Posterior vena cava (tissue), 2 donors: ENCODE measurements at places on chromosomes 7 and 10. TPM values are rescaled to one million over a fixed set of nuclear protein-coding genes. Genes with fewer than 3 reads are reported as not detected.

Gene FFAR4
- total RNA-seq = 0.56 TPM

Gene SEC23IP
- 45.8 TPM for total RNA-seq

Gene GCC1
- 11.0 TPM for total RNA-seq

Gene OGDH
- total RNA-seq = 132 TPM

Gene HTR5A
- not detected for total RNA-seq

Gene APBB1IP
- 20.5 TPM for total RNA-seq

Gene SFRP4
- 56.7 TPM for total RNA-seq

Gene TMEM225B
- 0.57 TPM for total RNA-seq

Gene TMEM213
- total RNA-seq = not detected

Gene MKI67
- total RNA-seq = 0.62 TPM

Gene COL17A1
- 0.48 TPM for total RNA-seq

Gene GHRHR
- total RNA-seq = not detected

Gene PNPLA8
- total RNA-seq = 46.6 TPM

Gene WEE2
- not detected for total RNA-seq

Gene SPDYE5
- total RNA-seq = not detected

Gene LIPJ
- 0.14 TPM for total RNA-seq

Gene CTTNBP2
- total RNA-seq = 7.9 TPM

Gene LIPM
- total RNA-seq = not detected

Gene MACC1
- total RNA-seq = 0.46 TPM

Gene TRIM74
- 0.33 TPM for total RNA-seq

Gene C10orf67
- not detected for total RNA-seq

Gene OR6B1
- not detected for total RNA-seq

Gene PRKG1
- 96.0 TPM for total RNA-seq

Gene KCNH2
- total RNA-seq = 27.3 TPM

Gene ANXA8
- not detected for total RNA-seq

Gene PLAU
- total RNA-seq = 34.2 TPM

Gene NUDT1
- total RNA-seq = 12.4 TPM

Gene TMEM236
- 2.2 TPM for total RNA-seq

Gene SLC26A3
- not detected for total RNA-seq

Gene NOD1
- total RNA-seq = 18.0 TPM

Gene ASIC3
- total RNA-seq = 1.5 TPM

Gene RELN
- 6.2 TPM for total RNA-seq

Gene ENO4
- 0.32 TPM for total RNA-seq

Gene ZNF775
- total RNA-seq = 5.0 TPM

Gene SPDYE11
- total RNA-seq = not detected

Gene MCM10
- 0.76 TPM for total RNA-seq

Gene SCIN
- 0.29 TPM for total RNA-seq
